ENCODE measurements at places on chromosomes 12 and 14.

DNA sequence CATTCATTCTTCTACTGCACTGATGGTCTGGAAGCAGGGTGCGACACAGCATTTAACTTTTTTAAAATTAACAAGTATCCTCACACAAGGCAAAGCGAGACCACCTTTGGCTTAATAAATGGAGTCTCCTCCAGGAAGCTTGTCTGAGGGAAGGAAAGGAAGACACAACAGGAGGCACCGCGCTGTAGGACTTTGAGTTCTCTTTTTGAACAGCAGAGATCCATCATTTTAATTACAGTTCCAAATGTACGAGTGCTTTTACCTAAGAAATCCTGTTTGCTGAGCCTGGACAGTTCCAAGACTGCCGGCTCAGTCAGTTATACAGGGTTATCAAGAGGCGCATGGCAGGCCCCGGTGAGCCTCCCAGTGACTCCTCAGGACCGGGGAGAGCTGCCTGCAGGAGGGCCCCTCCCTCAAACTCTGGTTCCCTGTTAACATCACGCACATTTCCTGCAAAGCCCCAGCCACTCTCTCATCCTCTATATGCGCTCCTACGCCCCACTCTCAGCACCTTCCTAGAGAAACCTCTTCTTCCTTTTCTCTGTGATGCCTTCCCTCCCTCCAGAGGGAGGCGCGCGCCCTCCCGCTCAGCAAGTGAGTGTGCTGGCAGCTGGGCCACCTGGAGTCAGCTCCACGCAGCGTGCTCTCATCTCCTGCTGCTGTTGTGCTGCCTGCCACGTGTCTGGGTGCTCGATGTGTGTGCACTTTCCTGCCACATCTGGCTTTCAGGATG lies 46.1 kb downstream of the STX2 start:
- no peak for DNase-seq

DNA sequence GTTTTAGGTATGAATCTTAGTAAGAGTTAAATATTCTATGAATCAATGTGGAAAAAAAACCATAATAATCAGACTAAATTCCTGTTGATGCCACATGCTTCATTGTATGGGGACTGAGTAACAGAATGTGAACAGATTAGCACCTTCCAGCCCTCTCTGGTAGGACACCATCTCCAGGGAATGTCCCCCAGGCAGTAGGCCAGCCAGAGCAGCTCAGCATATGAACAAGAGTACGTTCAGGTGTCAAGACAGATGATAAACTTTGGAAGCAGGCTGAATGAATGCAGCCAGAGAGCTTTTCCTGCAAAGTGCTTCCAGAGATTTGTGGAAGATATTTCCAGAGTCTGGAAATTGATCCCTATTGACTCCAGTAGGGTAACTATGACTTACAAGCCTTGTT lies 204.4 kb downstream of the RPS29 start:
- DNase-seq: no peak

DNA sequence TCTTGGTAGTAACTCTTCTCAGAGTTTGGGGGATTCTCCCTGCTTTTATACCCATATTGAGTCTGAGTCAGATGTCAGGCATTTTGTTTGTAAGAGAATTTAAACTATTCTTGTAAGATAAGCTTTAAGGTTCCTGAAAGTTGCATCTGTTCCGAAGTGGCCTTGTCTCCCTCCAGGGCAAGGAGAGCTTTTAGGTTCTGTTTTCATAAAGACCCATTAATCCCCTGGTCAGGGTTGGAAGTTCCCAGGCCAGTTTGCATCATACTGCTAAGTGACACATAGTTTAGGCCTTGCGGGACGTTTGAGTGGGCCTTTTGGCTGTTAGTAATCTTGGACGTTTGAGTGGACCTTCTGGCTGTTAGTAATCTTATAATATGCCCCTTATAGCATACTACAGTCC lies 396.7 kb downstream of the NPAS3 start:
- no peak for DNase-seq

GRCh38 chr12:109715310-109716091 lies 1.9 kb downstream of the FAM222A start:
- DNase-seq: no peak

DNA sequence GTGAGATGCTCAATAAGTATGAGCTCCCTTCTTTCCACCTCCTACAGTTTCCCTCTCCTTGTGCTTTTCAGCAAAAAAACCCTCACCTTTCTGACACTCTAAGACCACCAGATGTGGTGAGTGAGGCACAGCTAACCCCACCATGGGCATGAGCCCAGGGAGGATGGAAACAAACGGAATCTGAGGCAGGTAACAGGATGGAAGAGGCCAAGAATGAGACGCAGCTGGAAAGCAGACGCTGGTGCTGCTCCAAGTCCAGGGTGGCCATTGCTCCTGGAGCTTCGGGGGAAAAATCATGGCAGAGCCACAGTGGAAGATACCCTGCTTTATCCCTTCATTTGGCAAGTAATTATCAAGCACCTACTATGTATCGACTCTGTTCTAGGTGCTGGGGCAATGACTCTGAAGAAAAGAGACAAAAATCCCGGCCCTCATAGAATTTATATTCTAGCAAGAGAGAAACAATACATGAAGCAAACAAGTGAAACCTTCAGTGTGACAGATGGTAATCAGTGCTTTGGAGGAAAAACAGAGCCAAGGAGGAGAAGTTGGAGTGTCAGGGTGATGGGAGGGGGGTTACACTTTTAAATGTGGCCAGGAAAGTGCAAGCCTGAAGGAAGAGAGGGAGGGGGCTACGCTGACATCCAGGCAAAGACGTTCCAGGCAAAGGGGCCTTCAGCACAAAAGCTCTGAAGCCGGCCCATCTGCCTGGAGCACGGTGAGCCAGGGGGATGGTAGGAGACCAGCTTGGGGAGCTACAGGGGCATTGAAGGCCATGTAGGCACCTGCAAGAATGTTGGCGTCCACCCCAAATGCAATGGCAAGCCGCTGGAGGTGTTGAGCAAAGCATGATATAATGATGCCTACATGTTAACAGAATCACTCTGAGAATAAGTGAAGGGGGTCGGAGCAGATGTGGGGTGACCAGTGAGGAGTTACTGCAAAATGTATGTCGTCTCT lies 154.2 kb downstream of the DPF3 start:
- no peak for DNase-seq

- no peak for DNase-seq
These were observed 35.6 kb downstream of the DAD1 start for GRCh38 chr14:22553445-22553844.

- no peak for DNase-seq
These were observed 538.7 kb upstream of the TMEM132C start for GRCh38 chr12:127728285-127728684.

DNA sequence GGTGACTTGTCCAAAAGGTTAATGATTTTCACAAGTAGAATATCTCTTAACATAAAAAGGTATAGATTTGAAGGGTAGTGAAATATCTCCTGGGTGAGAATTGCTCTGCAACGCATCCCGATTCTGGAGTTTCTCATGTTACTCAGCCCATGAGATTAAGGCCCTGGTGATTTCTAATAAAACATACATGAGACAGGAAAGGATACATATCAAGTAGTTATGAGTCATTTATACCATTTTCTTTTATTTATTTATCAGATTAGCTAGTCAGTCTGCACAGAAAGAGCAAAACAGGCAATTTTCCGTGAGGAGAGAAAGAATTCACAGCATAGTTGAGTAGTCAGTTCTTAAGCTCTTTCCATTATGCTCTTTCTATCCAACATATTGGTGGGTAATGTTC lies 535.6 kb upstream of the ATP2B1 start:
- DNase-seq: no peak

DNA sequence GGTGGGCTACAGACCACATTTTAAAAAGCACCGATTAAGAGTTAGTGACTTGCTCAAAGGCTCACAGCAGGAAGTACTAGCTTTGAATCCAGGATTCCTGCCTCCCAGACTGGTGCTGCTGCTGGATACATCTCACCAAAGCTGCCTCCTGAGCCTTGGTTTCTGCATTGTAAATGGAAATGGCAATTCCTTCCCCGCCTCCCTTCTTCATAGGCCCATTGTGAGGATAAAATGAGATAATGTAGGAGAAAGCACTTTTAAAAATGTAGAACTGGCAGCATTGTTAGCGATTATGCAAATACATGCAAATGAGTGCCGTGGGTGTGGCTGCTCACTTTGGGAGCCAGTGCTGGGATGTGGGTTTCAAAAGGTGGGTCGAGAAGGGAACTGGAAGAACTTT lies 15.4 kb downstream of the PDE1B start:
- DNase-seq: no peak

DNA sequence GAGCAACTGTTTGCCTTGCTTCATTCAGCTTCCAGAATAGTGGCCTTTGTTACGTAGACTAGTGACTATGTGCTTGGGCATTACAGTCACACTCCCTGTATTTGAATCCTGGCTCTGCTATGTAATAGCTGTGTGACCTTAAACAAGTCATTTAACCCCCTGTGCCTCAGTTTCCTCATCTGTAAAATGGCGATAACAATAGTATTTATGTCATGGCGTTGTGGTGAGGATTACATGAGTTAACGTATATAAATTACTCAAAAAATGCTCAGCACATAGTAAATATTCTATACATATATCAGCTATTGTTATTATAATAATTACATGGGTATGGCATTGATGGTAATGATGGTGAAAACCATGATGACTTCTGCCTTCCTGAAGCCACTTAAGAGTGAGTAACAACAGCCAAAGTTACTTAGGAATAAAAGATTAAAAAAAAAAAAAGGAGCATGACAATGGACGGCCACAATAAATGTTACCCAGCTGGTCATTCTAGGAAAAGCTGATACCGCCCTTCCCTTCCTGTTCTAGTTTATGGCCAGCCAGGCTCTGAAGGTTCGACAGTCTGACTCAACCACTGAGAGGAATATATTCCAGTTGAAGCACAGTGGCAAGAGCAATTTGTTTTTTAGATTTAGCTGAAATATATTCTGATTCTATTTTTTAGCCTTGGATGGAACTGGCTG lies 9.9 kb upstream of the ADIPOR2 start:
- DNase-seq: no peak

DNA sequence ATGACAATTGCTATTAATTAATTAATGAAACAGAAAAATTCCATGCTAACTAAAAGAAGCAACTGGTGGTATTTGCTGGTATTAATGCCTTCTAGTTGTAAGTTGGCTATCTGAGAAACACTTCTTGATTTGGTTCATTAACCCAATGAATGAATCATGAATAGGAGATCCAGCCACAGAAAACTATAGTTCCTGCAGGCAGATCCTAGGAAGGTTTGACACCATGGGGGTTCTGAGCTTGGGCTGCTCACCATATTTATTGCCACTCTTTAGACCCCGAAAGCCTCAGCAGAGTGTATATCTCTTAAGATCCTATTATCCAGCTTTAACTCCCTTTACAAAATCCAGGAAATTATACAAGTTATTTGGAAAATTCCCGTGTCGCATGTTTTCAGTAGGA lies 81.4 kb upstream of the REP15 start:
- no peak for DNase-seq

DNA sequence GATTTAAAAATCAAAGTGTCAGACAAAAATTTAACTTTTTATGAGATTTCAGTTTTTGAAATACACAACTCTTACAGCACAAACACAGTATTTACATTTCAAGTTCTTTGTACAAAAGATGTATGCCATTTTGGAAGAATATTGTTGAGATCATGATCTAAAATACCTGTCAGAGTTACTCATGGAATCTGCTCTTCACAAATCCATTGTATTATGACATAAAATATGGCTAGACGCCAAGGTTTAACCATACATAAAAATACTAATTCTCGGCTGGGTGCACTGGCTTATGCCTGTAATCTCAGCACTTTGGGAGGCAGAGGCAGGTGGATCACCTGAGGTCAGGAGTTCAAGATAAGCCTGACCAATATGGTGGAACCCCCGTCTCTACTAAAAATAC lies 6.2 kb upstream of the SYCP3 start:
- no peak for DNase-seq

GRCh38 chr14:25836636-25837035 lies 761.2 kb downstream of the NOVA1 start:
- DNase-seq: no peak

- DNase-seq: no peak
These were observed 18.1 kb upstream of the PTCSC3 start for GRCh38 chr14:36194663-36195062.

DNA sequence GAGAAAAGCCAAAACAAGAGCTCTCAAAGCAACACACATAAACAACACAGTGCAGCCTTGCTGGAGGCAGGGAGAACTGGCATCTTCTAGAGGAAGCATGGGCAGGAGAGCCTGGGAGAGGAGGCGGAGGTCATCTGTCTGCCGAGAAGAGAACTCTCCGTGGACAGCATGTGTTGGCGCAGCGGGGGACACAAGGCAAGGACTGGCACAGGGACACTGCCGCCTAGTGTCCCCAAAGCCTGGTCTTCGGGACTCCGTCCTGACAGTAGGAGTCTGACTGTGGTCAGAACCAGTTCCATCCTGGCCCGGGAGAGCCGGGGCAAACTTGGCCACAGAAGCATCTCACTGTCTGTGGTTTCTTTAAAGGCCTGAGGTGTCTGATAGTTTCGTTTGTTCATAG lies 47.3 kb downstream of the KCNA1 start:
- no peak for DNase-seq

GRCh38 chr12:117571321-117571720 lies 209.9 kb upstream of the NOS1 start:
- DNase-seq: no peak

- no peak for DNase-seq
These were observed 98.4 kb downstream of the GTF2A1 start for GRCh38 chr14:81122326-81122725.

GRCh38 chr12:46886541-46887041 lies 60.8 kb upstream of the SLC38A4 start:
- DNase-seq: no peak

Data from activated naive CD4-positive, alpha-beta T cell (primary cell).